ENCODE measurements at places on chromosomes 3 and 15.

GRCh38 chr3:85567071-85567676, 608.4 kb downstream of the CADM2 start:
- DNase-seq, result peak; percentile 49

- DNase-seq, result no peak
Observed at GRCh38 chr15:42504631-42505030, 9.2 kb downstream of the SNAP23 start.

- no peak for DNase-seq
Observed at GRCh38 chr15:68385671-68386586, 46.0 kb downstream of the ITGA11 start.

DNA sequence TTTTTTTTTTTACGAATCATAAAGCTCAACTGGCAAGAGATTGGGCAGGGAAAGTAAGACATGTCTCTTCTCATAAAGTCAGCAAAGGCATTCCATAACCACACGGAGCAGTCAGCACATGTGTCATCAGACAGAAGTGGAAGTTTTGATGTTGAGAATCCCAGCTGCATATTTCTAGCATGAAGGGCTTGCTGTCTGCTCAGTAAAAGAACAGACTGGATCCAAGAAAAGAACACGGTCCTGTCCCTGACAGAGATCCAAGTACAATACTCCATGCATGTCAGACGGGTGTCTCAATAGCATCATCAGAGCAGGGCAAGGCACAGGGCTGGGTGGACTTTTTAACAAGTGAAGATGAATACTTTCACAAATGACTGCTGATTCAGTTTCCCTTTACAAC, 38.2 kb downstream of the ABI3BP start:
- DNase-seq, result no peak

GRCh38 chr15:81024265-81024872, 23.6 kb downstream of the TLNRD1 start:
- no peak for DNase-seq

GRCh38 chr15:67109141-67110034, 44.0 kb downstream of the SMAD3 start:
- no peak for DNase-seq

- no peak for DNase-seq
Observed at GRCh38 chr15:95558916-95559315, 771.6 kb upstream of the NR2F2 start.

DNA sequence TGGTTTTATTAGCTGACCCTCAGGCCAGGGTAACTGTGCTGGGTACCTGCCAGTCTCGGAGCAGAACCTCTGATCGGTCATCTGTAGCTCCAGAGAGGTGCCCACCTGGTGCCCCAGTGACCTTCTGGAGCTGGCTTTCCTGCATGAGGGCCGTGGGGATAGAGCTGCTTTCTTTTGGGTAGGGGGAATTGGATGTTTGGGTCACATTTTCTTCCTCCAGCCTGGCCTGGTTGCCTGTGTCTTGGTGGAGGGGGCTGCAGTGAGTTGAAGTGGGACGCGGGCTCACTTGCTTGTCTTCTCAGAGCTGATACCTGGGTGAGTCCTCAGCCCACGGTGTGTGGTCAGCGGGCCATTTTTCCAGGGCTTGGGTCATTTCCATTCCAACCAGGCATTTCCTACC, 2.6 kb downstream of the ZNF710 start:
- DNase-seq, result no peak

- DNase-seq, result peak; percentile 49
Observed at GRCh38 chr3:151838574-151839312, 24.8 kb downstream of the AADAC start.

- no peak for DNase-seq
Observed at GRCh38 chr3:480070-480469, 283.5 kb downstream of the CHL1 start.

DNA sequence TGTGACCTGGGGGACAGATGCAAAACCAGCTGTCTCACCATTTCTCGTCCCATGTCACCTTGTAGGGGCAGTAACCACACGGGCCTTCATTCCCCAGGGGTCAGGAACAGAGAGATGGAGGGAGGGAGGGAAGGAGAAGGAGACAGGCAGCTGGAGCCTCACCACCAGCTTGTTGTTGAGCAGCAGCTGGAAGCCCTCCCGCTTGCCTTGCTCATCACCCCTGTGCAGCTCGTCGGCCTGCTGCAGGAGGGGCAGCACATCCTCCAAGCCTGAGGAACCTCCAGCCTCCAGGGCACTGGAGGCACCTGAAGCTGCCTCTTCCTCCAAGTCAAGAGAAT, 10.3 kb downstream of the RMDN3 start:
- no peak for DNase-seq

- no peak for DNase-seq
Observed at GRCh38 chr15:48119277-48119676, 1.5 kb upstream of the SLC24A5 start.

DNA sequence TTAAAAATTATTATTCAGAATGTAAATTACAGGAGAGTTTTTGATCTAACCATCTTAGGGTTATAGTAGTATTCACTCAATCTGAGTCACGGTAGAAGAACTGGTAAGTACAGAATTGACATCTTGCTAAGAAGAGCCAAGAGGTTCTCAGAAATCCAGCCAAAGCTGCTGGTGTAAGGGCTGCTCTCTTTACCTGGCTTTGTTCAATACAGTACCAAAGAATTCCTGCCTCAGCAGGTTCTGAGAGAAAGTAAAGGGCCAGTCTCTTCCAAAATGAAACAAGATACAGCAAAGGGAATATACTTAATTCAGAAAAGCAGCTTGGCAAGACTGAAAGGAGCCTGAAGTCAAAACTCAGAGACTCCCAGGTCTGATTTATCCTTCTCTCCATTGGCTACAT, 193.1 kb downstream of the TNIK start:
- DNase-seq, result peak; percentile 31

- DNase-seq, result no peak
Observed at GRCh38 chr3:23254835-23255234, 51.7 kb downstream of the UBE2E2 start.

Data from NCI-H2029 treated with DMSO at 0.1 percent for 48 hours (cell line).